Activated T-cell treated with anti-CD3 and anti-CD28 coated beads for 24 hours (primary cell): ENCODE measurements at places on chromosomes 5 and 9.

GRCh38 chr9:136114610-136115009, 4.1 kb downstream of the TMEM250 start:
- no peak for DNase-seq

DNA sequence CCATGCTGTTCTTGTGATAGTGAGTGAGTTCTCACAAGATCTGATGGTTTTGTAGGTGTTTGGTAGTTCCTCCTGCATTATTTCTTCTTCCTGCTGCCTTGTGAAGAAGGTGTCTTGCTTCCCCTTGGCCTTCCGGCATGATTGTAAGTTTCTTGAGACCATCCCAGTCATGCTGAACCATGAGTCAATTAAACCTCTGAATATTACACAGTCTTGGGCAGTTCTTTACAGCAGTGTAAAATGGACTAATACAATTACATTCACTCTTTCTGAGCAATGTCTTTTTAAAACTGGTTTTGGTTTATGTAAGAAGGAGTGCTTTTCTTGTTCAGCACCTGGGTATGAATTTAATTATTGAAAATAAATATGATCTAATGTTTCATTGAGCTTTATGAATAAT, 50.7 kb upstream of the ARRDC3 start:
- no peak for DNase-seq

- no peak for DNase-seq
Observed at GRCh38 chr5:115979201-115980041, 17.1 kb downstream of the LVRN start.

DNA sequence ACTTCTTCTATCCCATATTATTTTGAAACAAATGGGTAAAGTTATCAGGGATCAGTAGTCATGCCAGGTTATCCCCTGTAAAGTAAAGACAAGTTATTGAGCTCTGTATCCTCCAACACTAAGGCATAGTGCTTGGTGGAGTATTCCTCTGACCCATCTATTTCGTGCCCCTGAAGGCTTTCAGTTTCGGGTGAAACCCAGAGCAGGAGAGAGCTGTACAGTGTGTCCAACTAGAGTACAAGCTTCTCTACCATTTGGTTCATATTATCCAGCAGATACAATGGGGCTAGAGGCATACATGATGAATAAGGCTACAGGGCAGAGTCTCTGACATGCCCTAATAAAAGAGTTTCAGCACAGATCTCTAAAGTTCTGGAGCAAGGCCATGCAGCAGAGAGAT, 3.2 kb upstream of the SLC22A4 start:
- DNase-seq, result no peak

DNA sequence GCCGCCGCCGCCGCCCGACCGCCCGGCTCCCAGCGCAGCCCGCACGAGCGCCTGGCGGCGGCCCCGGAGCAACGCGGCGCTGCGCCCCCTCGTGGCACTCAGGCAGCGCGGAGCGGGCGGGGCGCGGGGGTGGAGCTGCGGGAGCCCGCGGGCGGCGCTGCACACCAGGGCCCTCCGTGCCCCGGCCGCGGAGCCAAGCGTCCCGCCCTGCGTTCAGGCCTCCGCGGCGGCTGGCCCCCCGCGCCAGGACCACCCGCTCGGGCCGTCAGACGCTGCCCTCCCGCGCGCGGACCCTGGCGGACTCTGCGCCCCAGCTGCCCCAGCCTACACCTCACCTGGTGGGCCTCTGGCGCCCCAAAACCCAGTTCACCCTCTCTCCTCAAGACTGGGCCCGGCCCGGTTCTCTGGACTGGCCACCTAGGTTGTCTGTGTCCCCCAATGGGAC, at the start of gene RASGEF1C:
RASGEF1C (minus strand) TSS at position 75 of the 445 bp plus-strand sequence. CDS start 71,159 bp downstream, outside the sequence.
- DNase-seq, result peak; percentile 52

GRCh38 chr5:86951761-86952160, 315.9 kb upstream of the RASA1 start:
- no peak for DNase-seq

DNA sequence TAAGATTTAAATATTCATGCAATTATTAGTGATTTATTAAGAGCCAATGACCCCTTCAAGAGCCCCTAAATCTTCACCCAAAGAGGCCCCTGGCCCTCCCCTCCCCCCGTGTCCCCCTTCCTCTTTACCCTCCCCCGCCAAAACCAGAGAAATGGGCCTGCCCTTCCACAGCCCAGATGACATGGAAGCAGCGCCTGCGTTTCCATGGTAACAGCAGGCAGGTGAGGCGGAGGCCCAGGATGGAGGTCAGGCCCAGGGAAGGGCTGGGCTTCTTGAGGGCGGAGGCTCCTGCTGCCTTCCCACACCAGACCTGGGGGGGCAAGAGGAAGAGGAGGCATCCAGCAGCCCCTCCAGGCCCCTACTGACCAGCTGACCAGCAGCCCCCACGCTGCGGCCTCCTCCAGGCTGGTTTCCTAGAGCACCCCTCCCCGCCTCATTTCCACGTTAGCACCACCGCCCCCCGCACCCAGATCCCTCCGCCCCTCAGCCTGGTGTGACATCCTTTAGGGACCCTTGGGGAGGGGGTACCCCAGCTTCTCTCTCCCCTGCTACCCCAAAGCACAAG, 37.4 kb downstream of the UNC5A start:
- DNase-seq, result no peak

DNA sequence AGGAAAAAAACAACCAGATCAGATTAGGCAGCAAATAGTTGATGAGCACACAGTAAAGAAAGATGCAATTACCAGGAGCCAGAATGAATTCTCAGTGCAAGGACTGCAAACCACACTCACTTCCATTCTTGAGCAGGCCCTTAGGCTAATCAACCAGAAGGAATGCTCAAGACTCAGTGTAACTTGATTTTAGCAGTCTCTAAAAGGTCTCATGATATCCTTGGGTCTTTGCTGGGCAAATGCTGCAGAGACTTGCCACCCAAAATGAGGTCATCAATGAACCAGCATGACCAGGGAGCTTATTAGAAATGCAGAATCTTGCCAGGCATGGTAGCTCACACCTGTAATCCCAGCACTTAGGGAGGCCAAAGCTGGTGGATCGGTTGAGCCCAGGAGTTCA, 20.1 kb upstream of the TMEM245 start:
- DNase-seq, result no peak

- no peak for DNase-seq
Observed at GRCh38 chr5:178590141-178590923, at the start of gene COL23A1. COL23A1 (minus strand) TSS chr5:178590393.

DNA sequence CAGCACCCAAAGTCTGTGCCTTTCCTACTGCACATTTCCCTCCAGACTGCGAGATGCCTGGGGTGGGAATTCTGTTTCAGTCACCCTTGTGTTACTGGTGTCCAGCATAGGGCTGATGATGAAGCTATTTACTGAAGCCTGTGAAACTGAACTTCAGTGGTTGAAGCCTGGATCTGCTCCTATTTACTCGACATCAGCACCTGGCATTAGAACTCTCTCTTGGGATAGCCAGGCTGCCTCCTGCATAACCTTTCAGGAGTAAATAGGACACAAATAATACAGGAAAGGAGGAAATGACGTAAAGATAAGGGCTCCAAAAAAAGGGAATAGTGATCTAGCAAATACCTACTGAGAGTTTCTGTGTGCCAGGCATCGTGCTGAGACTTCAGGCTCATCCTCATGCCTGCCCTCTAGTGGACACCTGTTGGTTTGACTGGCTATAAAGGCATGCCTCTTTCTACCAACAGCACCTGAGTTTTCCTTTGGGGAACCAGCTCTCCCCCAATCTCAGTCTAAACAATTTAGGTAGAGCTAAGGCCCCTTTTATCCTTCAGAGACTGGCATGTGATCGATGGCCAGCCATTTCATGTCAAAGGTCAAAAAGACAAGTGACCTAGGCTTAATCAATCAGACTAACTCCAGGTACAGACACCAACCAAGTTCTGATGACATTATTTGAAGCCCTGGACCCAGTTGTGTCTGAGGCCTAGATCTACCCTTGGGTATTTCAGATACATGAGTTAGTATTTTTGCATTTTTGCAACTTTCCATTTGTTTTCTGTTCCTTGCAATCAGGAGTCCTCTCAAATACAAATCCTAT, 192.1 kb upstream of the TRIM32 start:
- peak; percentile 7 for DNase-seq

DNA sequence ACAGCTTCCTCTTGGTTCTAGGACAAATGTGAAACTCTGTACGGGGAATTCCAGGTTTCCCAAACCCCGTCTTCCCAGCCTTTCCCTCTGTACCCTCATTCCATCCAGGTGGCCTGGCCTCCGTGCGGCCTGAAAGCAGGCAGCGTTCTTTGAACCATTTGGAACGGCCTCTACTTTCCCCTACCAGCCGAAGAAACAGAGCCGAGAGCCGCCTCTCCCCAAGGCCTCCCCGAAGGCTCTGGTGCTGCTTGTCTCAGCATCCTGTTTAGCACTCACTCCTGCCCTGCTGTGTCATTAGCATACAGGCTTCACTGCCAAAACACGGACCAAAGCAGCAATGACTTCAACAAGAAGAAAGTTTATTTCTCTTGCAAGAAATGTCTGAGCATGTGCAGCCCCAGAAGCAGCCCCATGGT, 137.7 kb downstream of the HSD17B3 start:
- no peak for DNase-seq

DNA sequence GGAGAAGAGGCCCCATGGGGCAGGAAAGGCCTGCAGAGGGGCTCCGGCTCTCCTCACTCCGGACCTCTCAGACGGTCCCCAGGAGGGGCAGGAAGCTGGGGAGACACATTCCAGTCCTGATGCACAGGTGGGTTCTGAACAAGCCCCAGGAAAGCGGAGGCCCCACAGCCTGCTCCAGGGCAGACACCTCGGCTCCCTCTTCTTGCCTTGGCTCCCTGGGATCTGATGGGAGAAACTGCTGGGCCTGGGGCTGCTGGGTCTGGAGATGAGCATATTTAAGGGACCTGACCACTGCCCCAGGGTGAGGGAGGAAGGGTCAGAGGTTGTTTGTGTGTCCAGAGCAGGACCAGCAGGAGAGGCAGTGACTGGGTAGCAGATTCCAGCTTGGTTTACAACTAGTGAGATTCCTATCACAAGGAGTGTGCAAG, 1.2 kb downstream of the CORO2A start:
- DNase-seq, result no peak
